WERI-Rb-1 (cell line): ENCODE measurements at places on chromosomes 2 and 18.

- DNase-seq, result peak; percentile 74
These were observed 368.7 kb downstream of the ZNF516 start for GRCh38 chr18:76126327-76126726.

DNA sequence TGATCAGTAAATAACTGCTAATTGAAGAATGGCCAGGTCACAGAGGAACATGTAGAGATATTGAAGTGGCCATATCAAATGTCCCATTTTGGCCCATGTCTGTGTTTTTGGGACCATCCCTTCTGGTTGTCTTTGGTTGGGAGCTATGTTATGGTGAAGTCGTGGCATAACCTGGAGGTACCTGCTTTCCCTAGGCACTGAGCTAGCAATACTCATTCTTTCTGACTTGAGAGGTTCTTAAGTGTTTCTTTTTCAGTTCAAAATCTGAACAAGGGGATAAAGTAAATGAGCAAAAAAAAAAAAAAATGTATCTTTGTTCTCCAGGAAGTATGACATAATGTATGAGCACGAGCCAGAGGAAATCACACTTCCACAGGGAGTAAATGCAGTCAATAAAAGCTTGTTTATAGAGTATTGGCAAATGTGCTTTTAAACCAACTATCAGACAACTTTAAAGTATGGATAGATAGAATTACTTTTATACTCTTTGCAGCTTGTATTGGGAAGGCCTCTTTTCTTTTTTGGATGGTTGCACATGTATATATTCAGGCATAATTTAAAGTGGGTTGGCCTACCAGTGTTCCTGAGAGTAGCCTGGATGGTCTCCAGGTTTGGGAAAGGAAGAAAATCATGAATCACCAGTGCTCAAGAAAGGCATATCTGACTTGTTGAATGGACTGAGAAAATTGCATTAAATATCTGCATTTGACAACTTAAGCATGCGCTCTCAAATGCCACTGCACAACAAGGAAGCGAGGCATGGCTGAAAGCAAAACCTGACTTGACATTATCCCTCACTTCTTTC, 125.0 kb downstream of the SPHKAP start:
- no peak for DNase-seq

GRCh38 chr2:134370655-134371445, 117.0 kb downstream of the MGAT5 start:
- DNase-seq, result no peak

DNA sequence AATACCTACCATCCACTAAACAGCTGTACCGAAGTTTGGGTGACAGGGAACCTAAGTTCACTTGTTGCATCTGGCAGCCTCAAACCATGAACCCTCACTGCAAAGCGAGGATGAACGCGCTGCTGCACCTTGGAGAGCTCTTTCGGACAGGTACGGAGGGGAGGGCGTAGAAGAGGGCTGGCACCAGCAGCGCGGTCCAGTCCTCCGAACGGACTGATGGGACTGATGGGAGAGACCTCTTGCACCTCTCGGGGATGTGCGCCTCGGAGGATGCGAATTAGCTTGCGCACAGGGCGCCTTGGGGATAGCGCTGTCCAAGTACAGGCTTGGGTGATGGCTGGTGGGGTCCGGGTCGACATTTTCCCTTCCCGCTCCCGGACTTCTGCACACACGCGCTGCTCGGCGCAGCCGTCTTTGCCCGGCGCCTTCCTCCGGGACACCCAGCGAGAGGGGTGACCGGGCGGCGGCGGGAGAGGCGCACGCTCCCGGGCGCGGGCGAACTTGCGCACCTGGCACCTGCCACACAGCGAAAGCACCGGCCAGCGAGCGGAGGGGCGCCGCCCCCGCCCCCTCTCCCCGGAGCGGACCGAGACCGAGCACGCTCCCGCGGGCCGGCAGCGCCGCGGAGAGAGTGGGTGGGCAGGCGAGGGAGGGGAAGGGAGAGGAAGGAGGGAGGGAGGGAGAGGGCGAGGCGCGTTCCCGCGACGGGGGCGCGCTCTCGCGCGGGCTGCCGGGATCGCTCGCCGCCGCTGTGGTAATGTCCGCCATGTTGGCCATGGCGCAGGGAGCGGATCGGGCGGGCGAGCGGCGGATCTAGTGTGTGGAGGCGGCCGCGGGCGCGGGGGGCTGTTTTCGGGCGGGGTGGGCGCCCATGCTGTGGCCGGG, at the start of gene EPC2:
Gene EPC2 (plus strand): TSS at position 754 of the 885 bp plus-strand sequence. CDS start 267 bp downstream, outside the sequence.
- DNase-seq, result peak; percentile 86

DNA sequence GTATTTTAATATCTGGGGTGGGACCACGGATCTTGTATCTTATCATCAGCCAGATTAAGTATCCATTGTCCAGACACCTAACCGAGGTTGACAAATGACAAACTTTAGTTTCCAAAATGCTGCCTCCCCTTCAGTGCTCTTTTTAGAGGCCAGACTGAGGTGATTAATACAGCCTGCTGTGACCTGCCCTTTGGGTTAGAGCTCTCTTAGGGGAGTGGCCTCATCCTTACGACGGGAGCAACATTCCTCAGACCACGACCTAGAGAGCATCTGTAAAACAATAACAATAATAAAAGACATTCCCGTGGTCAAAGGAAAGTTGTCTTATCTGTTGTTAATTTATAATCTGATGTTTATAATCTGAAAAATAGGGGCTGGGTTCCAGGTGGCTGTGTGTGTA, 405.3 kb downstream of the LPIN1 start:
- DNase-seq, result no peak

GRCh38 chr2:241535871-241536655, 22.5 kb upstream of the BOK start:
- no peak for DNase-seq

GRCh38 chr2:176081837-176082524, 1.8 kb downstream of the EVX2 start:
- DNase-seq, result no peak

GRCh38 chr2:231671270-231672050, 36.9 kb upstream of the PTMA start:
- peak; percentile 58 for DNase-seq

- DNase-seq, result no peak
These were observed 298.0 kb upstream of the SOX11 start for GRCh38 chr2:5394223-5394622.

GRCh38 chr2:671072-671471, 6.1 kb downstream of the TMEM18 start:
- no peak for DNase-seq
